ENCODE measurements at places on chromosomes 7 and 10. TPM values are rescaled to one million over a fixed set of nuclear protein-coding genes. Genes with fewer than 3 reads are reported as not detected.

Gene HYAL4
- not detected for total RNA-seq

Gene TLX1
- not detected for total RNA-seq

Gene TFEC
- total RNA-seq, result not detected

Gene CPA1
- total RNA-seq, result not detected

Gene SAP25
- total RNA-seq, result 0.44 TPM

Gene TMEM213
- total RNA-seq, result not detected

Gene ELMO1
- 3.4 TPM for total RNA-seq

Gene OGDHL
- 0.46 TPM for total RNA-seq

Measured in A549 treated with AZD2906 at 1 μM for 4 hours (cell line).